ENCODE measurements at places on chromosomes 2 and 18.

- DNase-seq: no peak
Measured at GRCh38 chr2:61042807-61043206, 22.9 kb upstream of the SANBR start.

DNA sequence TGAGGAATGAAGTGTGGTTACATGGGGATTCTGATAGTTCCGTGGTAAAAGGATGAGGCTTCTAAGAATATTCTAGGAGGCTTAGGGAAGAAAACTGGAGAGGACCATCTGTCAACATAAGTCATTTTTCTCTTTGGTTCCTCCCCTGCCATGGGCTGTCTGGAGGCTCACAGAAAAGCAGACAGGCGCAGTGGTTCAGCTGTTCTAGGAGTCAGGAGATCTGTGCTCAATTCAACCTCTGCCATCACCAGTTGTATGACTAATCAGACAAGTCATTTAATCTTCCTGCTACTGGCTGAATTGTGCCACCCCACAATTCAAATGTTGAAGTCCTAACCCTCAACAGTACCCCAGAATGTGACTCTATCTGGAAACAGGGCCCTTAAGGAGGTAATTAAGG lies 36.4 kb downstream of the ADAM17 start:
- DNase-seq: no peak

DNA sequence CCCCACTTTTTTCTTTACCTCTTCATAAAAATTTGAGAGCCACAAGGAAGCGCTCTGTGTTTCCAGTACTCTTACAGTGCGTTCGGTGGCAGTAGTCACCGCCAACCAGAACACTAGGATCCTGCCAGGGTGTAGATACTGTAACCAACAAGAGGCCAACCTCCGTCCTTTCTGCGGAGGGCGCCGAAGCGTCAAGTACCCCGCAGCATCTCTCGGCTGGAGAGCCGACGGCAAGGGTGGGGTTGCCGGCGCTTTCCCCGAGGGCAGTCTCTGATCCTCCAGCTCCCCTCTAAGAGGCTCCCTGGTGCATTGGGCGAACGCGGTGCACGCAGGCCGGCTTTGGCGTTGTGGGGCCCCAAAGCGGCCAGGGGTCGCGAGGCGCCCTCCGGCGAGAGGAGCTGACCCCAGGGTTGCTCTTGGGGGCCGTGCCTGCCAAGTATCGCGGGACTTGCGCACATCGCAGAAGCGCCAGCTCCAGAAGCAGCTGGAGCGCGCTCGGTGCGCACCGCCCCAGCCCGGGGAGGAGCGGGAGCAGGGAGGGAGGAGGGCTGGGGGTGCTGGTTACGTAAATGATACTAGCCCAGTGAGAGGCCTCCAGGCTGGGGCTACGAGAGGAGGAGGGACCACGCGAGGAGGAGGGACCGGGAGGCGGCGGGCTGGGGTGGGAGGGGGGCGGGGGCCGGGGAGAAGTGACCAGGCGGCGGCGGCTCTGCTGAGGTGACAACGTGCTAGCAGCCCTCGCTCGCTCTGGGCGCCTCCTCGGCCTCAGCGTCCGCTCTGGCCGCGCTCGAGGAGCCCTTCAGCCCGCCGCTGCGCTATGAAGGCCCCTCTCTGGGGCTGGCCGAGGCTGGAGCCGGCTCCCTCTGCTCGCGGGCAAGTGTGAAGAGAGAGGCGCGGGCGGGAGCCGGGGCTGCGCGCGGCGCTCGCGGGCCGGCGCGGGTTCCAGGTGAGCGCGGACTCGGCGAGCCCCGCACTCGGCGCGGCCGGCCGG lies at the start of gene GALNT13:
TSS of gene GALNT13 (plus strand) at position 692 of the 991 bp plus-strand sequence.
- DNase-seq: no peak

DNA sequence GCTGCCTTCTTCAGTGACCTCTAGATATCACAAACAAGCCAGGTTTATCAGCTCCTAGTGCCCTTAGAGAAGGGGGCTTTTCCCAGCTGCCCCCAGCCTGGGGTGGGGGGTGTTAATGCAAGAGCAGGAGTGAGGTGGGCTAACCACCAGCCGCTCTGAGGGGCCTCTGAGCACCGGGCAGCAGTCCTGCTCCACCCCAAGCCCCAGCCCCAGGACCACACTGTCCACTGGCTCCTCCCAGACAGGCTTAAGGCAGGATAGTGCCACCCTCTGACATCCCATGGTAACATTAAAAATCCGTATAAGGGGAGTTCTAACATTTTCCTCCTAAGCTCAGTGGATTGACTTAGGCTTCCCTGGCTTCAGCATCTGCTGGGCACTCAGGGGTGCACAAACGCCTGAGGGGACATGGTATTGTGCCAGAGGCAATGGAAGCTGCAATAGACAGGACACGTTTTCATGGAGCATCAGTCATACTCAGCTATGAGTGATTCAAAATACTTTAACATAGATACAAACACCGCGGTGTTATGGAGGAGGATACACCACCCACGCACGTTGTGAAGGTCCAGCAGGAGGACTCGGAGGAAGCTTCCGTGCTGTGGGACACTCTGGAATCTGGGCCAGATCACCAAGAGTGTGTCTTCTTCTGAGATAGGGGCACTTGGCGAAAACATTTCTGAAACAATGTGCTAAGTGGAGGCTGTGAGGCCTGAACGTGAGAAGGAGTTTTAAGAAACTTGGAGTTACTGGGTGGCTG lies 112.7 kb upstream of the EPC2 start:
- DNase-seq: no peak

DNA sequence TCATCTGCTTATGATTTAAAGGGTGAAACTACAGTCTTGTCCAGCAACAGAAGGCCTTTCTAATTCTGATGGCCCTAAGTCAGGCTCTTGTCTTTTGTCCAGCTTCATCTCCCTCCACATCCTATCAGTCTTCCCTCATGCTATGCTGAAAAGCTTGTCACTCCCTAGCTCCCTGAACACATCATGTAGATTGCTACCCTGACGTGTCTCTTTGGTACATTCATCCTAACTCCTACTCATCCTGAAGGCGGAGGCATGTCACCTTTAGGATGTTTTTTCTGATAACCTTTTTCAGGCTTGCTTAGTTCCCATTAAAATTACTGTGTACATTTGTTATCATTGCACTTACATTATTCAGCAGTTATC lies 78.4 kb upstream of the ARL5A start:
- DNase-seq: no peak

GRCh38 chr2:240538031-240538780 lies 19.6 kb downstream of the ANKMY1 start:
- DNase-seq: no peak

- no peak for DNase-seq
Measured at GRCh38 chr2:111019381-111019780, 101.3 kb upstream of the BCL2L11 start.

Measured in CD4-positive, alpha-beta memory T cell (primary cell).